ENCODE measurements at places on chromosomes 1 and 21. TPM values are rescaled to one million over a fixed set of nuclear protein-coding genes. Genes with fewer than 3 reads are reported as not detected.

Gene CGN
- 15.9 TPM for total RNA-seq

Gene OR2T35
- not detected for total RNA-seq

Gene KRTAP12-1
- not detected for total RNA-seq

Gene KCNA10
- total RNA-seq = not detected

Gene COL11A1
- not detected for total RNA-seq

Gene COG2
- 13.3 TPM for total RNA-seq

Gene THEMIS2
- total RNA-seq = 6.1 TPM

Gene NEGR1
- total RNA-seq = 0.14 TPM

Gene LMOD1
- 2.9 TPM for total RNA-seq

Gene OR2T8
- total RNA-seq = not detected

Gene NPHS2
- total RNA-seq = not detected

Gene CDC42BPA
- total RNA-seq = 11.4 TPM

Gene SLC26A9
- not detected for total RNA-seq

Gene GJA4
- 4.4 TPM for total RNA-seq

Gene VSIG8
- total RNA-seq = not detected

Gene FBXO2
- 19.5 TPM for total RNA-seq

Gene TMCC2
- 0.29 TPM for total RNA-seq

Gene ELAPOR1
- 0.17 TPM for total RNA-seq

Gene HSD11B1
- total RNA-seq = 480 TPM
